Tibial nerve (tissue), 4 donors: ENCODE measurements at places on chromosomes 4 and X.

DNA sequence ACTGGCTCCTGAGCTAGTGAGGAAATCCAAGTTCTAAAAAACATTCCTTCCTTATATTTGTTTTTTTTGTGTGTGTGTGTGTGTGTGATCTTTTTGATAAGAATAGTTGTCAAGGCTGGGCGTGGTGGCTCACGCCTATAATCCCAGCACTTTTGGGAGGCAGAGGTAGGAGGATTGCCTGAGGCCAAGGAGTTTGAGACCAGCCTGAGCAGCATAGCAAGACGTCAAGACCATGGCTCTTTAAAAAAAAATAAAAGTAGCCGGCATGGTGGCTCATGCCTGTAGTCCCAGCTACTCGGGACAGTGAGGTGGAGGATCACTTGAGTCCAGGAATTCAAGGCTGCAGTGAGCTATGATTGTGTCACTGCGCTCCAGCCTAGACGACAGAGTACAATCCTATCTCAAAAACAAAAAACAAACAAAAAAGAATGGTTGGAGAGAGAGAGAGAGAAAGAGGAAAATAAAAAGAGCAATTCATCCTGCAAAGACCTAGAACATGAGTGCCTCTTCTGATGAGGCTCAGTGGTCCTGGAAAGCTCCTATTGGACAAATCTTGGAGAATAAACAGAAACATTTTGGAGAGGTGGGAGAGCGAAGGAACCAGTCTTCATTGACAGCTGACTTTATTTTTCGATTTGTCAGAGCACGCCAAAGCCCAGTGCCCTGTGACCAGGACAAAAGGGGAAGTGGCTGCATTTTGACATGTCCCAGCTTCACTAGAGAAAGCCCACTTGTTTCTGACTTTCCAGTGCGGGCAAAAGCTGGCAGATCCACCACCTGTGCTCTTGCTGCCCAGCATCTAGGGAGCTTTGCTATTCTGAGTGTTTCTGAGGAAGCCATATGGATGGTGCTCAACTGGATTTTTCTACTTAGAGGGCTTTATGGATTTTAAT is 244.7 kb downstream of the PALLD start:
- no peaks in the 10 kb centered on the region for H3K27me3 ChIP-seq
- no peaks in the 10 kb centered on the region for H3K36me3 ChIP-seq
- peaks cover 30% of the 10 kb centered on the region for H3K4me1 ChIP-seq
- no peak overlapping the region for H3K27ac ChIP-seq

- no peak overlapping the region for H3K4me3 ChIP-seq
- no peak for DNase-seq
- H3K36me3 ChIP-seq = no peaks in the 10 kb centered on the region
- H3K27ac ChIP-seq = peak overlapping the region; percentile 34
- peaks cover 11% of the 10 kb centered on the region for H3K4me1 ChIP-seq
Observed at GRCh38 chr4:143404555-143404954, 67.9 kb downstream of the GAB1 start.

- H3K27me3 ChIP-seq = peaks cover 6% of the 10 kb centered on the region
- H3K4me3 ChIP-seq = no peak overlapping the region
- no peaks in the 10 kb centered on the region for H3K4me1 ChIP-seq
- no peak for DNase-seq
Observed at GRCh38 chrX:51568586-51568985, 50.1 kb downstream of the CENPVL3 start.

DNA sequence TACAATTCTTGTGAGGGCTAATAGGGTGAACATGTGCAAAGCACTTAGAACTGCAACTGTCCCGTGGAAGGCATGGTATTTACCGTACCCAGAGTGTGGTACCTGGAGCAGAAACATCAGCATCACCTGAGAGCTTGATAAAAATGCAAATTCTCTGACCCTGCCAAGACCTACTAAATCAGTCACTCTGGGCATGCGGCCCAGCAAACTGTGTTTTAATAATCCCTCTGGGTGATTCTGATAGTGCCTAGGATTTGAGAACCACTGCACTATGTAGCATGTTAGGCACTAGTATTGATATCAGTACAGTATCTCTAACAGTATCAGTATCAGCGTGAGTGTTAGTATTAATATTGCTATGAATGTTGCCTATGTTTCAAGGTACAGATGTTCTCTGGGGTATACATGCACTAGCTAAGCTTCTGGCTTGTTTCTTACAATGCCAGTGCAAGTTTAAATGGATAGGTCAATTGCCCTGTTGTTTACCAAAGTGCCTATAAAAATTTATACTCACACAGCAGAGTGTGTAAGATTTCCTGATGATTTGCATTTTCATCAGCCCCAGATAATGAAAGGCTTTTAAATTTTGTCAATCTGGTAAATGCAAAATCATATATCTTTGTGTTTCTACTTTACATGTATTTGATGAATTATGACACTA is 354.0 kb downstream of the HS3ST1 start:
- H3K4me3 ChIP-seq = no peak overlapping the region
- DNase-seq = no peak
- H3K36me3 ChIP-seq = no peaks in the 10 kb centered on the region
- H3K27ac ChIP-seq = peak overlapping the region; percentile 78
- H3K4me1 ChIP-seq = no peaks in the 10 kb centered on the region
- H3K27me3 ChIP-seq = no peaks in the 10 kb centered on the region

DNA sequence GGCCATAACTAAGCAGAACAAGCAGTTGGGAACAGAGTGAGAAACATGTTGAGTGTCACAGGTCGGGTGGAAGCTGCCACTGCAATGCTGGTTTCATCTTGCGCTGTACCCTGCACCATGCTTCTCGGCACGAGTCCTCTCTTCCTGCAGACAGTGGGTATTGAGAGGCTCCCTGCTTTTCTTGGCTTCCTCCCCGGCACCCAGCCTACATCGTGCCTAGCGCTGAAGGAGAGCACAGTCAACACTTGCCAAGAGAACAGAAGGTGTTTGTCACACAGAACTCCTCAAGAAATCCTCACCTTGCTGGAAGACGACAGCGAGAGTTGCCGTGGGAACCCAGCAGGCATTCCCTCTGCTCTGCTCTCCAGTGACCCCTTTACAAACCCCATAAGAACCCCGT is 53.6 kb downstream of the EVC2 start:
- H3K4me1 ChIP-seq = no peaks in the 10 kb centered on the region
- no peak for DNase-seq
- H3K4me3 ChIP-seq = no peak overlapping the region
- no peaks in the 10 kb centered on the region for H3K36me3 ChIP-seq
- H3K27ac ChIP-seq = no peak overlapping the region
- no peaks in the 10 kb centered on the region for H3K27me3 ChIP-seq

DNA sequence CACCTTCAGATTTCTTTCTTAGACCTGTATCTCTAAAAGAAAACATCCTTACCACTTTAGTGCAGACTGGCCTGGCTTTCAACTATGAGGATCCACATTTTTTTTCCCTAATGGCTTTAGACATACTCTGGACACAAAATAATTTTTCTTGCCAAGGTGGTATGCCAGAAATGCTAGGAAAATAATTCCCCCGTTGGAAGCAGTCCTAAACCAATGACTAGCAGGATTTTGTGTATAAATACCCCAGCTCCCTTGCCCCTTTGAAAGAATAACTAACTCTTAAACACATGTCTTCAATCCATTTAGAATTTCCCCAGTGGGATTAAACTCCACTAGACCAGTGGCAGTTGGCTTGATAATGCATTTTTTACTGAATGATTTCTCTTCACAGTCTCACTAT is 500.5 kb upstream of the FTHL17 start:
- no peaks in the 10 kb centered on the region for H3K27me3 ChIP-seq
- H3K4me1 ChIP-seq = no peaks in the 10 kb centered on the region
- H3K36me3 ChIP-seq = no peaks in the 10 kb centered on the region
- H3K27ac ChIP-seq = no peak overlapping the region
